ENCODE measurements at places on chromosomes 2 and 18.

DNA sequence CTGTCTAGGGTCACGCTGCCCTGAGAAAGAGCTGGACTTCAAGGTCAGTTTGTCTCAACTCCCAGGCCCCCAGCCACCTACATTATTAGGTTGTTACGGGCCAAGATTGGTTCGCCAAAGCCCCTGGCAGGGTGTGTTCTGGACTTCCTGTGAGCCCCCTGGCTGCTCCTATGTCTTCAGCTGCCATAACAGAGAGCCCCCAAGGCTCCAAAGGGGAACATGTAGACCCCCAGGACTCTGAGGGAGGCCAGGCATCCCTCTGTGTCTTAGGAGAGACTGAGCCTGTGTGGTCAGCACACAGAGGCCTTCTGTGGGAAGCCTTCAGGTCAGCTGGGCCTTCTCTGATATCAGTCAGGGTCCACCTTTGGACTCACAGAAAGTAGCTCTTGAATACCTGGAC lies 58.3 kb downstream of the INHBB start:
- no peak for DNase-seq

GRCh38 chr18:79819968-79820351 lies 22.2 kb downstream of the KCNG2 start:
- no peak for DNase-seq

GRCh38 chr2:150981826-150982225 lies 279.8 kb downstream of the RBM43 start:
- DNase-seq: no peak

DNA sequence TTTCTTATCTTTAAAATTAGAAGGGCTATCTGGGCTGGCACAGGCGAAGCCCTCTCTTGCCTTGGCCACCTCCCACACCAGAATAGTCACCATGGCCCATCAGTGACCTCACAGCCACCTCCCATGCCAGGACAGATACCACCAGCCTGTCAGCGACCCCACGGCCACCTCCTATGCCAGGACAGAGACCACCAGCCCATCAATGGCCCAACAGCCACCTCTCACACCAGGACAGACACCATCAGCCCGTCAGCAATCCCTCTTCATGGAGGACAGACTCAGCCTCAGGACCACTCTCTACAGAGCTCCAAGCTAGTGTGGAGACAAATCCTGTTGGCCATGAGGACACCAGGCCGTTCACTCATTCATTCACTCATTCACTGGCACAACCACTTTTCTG lies 74.6 kb downstream of the ASB1 start:
- no peak for DNase-seq

DNA sequence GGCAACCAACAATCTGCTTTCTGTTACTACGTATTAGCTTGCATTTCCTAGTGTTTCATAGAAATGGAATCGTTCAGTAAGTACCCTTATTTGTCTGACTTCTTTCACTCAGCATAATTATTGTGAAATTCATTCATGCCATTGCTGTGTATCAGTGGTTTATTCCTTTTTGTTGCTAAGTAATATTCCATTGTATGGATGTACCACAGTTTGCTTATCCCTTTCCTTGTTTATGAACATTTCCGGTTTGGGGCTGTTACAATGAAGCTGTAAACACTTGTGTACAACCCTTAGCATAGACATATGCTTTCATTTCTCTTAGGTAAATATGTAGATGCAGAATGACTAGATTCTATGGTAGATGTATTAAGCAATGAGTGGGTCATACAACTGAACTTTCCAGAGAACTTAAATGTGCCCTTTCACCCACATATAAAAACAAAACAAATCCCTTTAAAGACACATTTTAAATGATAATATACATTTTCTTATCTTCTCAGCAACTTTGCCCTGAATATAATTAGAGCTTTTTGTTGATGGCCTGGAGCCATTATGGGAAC lies 21.9 kb downstream of the FER1L5 start:
- no peak for DNase-seq

DNA sequence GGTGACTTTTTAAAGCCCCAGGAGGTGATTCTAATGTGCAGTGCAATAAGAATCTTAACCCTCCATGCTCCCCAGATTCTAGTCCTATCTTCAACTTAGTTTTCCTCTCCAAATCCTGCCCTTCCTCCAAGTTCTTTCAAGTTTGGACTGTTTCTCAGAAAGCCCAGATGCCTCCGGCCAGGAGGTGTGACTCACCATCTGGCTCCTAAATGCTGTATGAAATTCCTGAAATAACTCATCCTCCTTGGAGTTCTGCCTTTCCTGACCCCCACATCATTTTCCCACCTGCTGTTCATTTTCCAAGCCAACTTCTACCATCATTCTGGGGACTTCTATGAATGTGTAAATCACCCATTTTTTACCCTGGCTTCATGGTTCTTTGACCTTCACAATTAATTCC lies 118.2 kb upstream of the NOL4 start:
- DNase-seq: no peak

DNA sequence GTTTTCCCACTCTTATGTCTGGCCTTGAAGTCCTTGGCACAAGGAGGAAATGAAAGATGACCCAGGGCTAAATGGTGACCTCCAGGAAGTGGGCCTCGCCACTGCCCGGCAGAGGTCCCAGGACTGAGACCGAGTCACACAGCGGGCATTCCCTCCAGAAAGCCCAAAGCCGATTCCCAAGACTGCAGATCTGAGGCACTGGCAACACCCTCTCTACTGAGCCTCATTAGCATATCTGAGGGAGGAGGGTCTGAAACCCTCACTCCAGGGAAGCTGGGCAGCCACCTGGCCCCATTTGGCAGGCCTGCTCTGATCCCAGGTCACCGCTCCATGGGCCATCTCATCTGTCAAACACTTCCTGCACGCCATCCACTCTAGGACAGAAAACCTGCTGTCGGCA lies 29.1 kb downstream of the FAM178B start:
- peak; percentile 22 for DNase-seq

DNA sequence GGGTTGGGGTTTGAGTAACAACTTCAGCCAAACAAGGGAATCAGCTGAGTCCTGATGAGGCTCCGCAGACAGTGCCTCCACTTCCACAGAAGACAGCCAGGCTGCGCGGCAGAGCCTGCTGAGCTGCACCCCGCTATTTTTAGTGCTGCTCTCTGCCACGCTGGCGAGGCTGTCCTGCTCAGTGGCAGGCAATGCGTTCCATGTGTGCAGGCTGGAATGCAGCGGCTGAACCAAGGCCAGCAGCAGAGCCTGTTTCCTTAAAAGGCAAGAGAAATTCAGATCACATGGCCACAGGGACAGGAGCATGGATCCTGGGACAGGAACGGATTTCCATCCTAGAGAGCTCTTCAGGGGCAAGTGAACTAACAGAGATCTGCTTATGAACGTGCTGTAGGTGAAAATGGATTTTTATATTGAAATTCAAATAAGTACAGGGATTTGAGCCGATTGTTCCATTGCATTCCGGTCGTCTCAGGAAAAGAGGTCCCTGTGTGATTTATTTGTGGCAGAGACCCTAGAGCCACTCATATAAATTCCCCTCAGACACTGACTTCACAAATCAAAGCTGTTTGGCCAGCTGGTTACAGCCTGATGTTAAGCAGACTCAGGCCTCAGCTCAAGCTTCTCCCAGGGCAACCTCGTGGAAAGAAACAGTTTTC lies 98.7 kb downstream of the COL6A3 start:
- DNase-seq: no peak

DNA sequence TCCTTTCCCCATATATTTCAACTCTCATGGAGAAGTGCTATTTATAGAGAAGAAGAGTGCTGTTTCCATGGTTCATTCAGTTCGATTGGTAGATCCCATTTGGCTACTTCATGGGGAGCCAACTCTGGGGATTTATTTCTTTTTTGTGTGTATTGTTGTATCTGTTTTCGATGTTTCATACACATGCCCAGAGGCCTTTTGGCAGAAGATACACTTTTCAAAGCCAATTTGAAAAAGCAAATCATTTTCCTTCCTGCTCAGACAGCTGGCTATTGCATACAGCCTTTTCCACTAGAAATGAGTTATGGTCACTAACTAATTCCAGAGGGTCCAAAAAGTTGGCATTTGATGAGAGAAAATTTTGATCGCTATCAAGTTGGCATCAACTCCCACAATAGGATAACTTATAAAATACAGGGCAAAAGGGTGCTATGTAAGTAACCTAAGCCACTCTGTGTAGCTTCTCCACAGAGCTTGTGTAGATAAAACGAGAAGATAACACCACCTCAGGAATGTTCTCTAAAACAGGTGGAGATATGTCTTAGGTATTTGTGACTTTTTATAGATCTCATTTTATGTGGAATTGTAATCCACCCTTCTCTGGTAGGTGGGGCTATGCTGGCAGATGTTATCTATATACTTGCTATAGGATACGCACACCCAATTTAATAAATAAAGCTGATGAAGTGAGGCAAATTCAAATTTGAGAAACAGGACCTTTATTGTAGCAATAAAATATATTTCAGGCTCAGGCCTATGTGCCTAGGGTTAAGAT lies 798.5 kb downstream of the SATB2 start:
- no peak for DNase-seq

- no peak for DNase-seq
Observed at GRCh38 chr2:198188982-198189381, 384.6 kb downstream of the PLCL1 start.

DNA sequence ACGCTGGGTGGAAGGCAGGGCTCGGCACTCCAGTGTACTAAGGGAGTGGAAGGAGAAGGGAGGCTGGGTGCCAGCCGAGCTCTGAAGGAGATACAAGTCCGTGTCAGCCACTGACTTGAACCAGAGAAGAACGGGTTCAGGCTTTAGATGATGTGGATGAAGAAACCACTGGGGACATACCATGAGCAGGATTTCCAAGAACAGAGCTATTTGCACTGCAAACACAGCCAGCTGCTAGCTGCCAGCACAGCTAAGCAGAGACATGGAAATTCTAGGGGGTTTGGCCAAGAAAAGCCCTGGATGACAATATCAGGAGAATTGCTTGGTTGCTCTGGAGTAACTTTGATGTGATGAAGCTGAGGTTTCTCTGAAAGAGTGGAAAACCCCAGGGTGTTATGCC lies 5.2 kb downstream of the CD207 start:
- DNase-seq: no peak

- no peak for DNase-seq
Observed at GRCh38 chr2:47809903-47810302, 27.0 kb downstream of the MSH6 start.

- no peak for DNase-seq
Observed at GRCh38 chr18:73954268-73954667, 193.4 kb downstream of the FBXO15 start.

DNA sequence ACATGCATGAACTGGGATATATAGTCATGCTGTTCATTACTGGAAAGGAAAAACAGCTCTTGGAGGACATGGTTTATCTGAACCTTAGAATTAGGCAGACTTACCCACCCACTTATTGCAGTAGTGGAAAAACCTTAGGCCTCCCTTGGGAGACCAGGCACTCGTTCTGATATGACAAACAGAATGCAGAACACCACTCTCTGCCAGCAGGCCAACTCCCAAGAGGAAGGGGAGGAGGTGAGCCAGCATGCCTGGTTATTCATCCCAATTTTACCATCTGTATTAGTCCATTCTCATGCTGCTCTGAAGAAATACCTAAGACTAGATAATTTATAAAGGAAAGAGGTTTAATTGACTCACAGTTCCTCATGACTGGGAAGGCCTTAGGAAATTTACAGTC lies 17.5 kb downstream of the C18orf63 start:
- DNase-seq: no peak

DNA sequence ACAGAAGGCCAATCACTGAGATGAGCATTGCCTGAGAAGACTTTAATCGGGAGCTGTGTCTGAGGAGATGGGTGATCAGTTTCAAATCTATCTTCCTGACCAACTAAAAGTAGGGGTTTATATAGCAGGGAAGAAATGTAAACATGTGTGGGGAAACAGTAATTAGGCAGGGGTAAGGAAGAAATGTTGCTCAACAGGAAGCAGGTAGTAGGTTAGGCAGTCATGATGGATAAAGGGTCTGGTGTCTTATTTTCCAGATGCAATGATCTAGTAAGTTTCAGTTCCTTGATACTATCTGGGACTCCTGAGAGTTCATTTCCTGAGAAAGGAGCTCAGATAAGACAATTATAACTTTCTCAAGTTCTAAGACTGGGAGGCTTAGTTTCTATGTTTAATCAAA lies 33.8 kb upstream of the DNAJC10 start:
- DNase-seq: no peak

- no peak for DNase-seq
Observed at GRCh38 chr2:205017912-205018311, 472.6 kb downstream of the PARD3B start.

- DNase-seq: no peak
Observed at GRCh38 chr2:182038576-182038975, 52.9 kb downstream of the PPP1R1C start.

GRCh38 chr2:12047761-12048160 lies 301.3 kb downstream of the LPIN1 start:
- no peak for DNase-seq

- DNase-seq: no peak
Observed at GRCh38 chr2:240510513-240511210, 47.1 kb downstream of the ANKMY1 start.

Measured in NCI-H2029 (cell line).